ENCODE measurements at places on chromosomes 13 and 19.

GRCh38 chr13:86572115-86572514, 772.9 kb upstream of the SLITRK6 start:
- DNase-seq: no peak

- DNase-seq: no peak
These were observed at the start of gene FUT3 for GRCh38 chr19:5851302-5851701. Gene FUT3 (minus strand): TSS chr19:5851449.

DNA sequence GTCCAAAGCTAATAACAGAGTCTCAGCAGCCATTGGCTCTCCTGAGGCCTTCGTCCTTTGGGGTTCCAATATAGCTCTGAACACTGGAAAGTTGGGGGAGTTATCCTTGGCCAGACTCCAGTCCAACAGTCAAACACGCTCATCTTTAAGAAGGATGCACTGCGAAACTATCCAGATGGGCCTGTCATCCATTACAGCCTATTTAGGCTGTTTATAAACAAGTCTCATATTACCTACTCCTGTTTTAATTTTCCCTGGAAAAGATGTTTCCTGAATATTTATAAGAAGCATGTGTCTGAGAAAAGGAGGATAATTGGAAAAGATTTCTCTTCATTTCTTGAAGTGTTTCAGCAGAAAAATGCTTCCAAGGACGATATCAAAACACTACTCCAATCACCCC, 170.7 kb downstream of the DCT start:
- no peak for DNase-seq

DNA sequence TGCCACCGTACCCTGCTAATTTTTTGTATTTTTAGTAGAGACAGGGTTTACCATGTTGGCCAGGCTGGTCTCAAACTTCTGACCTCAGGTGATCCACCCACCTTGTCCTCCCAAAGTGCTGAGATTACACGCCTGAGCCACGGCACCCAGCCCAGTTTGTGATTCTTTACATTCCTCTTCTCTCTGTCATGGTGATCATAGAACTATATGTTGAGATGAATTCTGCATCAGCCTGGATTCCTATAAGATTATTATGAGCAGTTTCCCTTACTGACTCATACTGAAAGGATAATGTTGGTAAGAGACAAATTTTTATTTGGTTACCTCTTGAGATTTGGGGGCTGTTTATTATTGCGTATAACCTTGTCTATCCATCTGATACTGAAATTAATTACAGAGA, 121.5 kb upstream of the CSNK1A1L start:
- DNase-seq: no peak

Measured in HEK293T (cell line).